ENCODE measurements at places on chromosomes 2 and 18.

- no peak for DNase-seq
Observed at GRCh38 chr18:13589943-13590342, 136.4 kb downstream of the FAM210A start.

GRCh38 chr18:37393221-37393827, 172.3 kb downstream of the CELF4 start:
- no peak for DNase-seq

- DNase-seq: no peak
Observed at GRCh38 chr2:40740419-40740818, 288.5 kb upstream of the SLC8A1 start.

DNA sequence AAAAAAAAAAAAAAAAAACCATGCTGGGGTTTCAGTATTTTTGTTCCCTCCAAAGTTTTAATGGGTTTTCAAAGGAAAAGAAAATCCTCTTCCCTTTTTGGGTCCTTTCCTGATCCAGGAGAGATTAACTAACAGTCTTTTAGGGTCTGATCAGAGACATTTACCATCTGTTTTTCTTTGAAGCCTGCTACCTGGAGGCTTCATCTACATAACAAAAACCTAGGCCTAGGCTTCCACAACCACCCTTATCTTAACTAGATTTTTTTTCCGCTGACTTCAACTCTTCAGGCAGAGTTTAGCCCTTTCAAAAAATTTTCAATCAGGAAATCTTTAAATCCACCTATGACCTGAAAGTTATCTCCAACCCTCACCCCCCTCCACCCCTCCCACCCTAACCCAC, 154.7 kb downstream of the MBD2 start:
- DNase-seq: no peak

DNA sequence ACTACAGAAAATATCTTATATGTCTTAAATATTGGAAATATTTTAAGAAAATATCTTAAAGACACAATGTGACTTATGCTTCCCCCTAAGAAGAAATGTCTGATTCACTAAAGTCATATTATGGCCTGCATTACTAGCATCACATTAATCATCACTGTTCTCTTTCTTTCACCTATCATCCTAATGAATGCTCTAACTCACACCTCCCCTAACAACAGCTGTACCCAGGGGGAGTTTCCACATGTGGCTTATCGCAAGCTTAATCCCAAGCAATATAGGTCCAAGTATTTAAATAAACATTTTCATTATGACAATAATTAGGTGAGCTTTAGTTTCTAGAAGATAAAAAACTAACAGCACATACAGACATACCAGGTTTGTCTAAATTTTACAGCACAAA, 39.6 kb downstream of the REV1 start:
- DNase-seq: no peak

GRCh38 chr2:99348173-99348572, 11.0 kb downstream of the EIF5B start:
- no peak for DNase-seq

DNA sequence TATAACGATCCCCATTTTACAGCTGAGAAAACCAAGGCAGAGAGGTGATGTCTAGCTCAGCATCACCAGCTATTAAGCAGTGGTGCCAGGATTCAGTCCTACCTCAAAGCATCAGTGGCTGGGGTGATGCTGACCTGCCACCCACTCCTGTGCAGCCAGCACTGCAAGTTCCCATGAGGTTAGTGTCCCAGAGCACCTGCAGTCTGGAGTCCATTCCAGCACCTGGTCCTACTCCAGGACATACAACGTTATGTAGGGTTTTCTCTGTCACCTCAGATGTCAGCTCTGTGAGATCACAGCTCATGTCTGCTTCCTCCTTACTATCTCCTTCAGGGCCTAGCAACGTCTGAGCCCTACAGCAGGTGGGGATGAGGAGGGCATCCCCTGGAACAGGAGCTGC, 328.0 kb upstream of the HS6ST1 start:
- DNase-seq: no peak

DNA sequence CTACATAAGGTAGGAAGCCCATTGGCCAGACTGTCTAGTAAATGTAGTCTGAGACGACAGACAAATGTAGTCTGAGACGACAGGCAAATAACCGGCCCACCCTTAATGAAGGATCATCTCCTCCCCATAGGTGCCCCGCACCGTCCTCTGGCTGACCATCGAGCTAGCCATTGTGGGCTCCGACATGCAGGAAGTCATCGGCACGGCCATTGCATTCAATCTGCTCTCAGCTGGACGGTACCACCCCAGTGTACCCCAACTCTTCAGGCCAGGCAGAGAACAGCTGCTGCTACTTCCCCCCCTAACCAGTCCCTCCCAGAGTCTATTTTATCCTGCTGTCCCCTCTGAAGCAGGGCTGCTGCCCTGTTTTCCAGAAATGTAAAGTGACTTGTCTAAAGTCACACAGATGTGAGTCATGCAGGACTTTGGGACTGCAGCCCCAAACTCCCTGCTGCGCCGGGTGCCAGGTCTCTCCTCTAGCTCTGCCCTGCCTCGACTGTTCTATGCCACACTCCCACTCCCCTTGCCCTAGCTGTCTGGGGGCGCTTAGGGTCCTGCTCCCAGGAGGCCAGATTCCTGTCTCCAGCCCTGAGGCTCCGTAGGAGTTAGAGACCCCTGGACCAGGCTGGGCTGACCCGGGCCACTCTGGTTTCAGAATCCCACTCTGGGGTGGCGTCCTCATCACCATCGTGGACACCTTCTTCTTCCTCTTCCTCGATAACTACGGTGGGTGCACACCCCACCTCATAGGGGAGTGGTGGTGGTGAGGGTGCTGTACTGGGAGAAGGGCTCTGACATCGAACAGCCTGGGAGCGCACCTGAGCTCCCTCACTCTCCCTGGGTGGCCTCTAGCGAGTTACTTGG, 4.7 kb downstream of the SLC11A1 start:
- DNase-seq: no peak

All from activated effector memory CD4-positive, alpha-beta T cell treated with anti-CD3 and anti-CD28 coated beads, Interleukin-2, amount 50 U/mL, for 16 hours (primary cell).